RPMI7951 (cell line): ENCODE measurements at places on chromosomes 2 and 18. TPM values are rescaled to one million over a fixed set of nuclear protein-coding genes. Genes with fewer than 3 reads are reported as not detected.

DNA sequence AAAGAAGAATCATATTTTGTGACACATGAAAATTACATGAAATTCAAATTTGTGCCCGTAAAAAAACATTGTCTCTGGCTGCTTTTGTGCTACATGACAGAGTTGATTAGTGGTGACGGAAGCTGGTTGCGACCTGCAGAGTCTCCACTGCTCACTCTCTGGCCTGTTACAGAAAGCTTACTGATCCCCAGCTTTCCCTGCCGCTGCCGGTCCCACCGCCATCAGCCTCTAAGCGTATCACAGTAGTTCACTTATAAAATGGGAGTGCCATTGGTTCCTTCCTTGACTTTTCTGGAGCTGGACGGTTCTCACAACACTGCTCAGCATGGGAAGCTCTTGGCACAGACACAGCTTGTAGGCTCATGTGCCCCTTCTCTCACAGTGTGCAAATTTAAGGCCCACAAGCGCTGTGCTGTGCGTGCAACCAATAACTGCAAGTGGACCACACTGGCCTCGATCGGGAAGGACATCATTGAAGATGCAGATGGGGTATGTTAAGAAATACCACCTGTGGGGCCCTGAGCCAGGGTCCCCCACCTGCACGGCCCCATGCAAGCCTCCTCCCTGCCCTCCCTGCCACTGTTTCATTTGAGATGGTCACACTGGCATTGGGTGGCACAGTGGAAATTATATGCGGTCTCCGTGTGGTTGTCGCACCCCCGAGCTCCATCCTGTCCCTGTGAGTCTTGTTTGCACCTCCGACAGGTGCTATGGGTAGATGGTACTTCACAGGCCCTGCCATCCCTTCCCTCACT is 81.3 kb downstream of the DGKD start:
- no peak for DNase-seq

The SERPINB3 gene
- total RNA-seq: 0.20 TPM in 1 of 2 replicates, not detected in the other

GRCh38 chr2:150484461-150485021 is 2.9 kb downstream of the RND3 start:
- DNase-seq: peak; percentile 33

The NGEF gene
- 35.4 and 38.4 TPM in 2 replicates for total RNA-seq

The COL3A1 gene
- total RNA-seq: 33.6 and 39.9 TPM in 2 replicates

DNA sequence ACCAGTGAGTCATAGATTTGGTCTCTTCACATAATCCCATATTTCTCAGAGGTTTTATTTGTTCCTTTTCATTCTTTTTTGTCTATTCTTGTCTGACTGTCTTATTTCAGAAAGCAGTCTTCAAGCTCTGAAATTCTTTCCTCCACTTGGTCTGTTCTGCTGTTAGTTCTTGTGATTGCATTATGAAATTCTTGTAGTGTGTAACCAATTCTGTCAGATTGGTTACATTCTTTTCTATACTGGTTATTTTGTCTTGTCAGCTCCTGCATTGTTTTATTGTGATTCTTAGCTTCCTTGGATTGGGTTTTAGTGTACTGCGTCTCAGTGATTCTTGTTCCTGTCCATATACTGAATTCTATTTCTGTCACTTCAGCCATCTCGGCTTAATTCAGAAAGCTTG is 18.6 kb downstream of the EHBP1 start:
- no peak for DNase-seq

DNA sequence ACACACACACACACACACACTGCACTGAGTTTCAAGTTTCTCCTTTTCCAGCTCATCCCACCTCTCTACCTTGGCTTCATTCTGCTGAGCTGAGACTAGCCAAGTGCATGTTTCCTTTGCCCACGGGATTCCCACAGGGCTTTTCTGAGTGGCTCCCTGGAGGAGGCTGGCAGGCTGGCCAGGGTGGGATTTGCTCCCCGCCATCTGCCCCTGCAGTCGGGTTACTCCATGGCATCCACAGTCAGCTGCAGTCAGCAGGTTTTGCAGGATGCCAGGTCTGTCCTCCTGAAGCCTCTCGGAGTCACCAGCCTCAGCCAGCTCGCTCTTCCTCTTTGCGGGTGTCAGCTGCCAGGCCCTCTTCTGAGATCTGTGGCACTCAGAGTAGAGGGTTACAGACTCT is 783.7 kb upstream of the SOX11 start:
- DNase-seq: no peak

The TMEM200C gene
- not detected in 2 replicates for total RNA-seq

The GPAT2 gene
- total RNA-seq: not detected in 2 replicates

DNA sequence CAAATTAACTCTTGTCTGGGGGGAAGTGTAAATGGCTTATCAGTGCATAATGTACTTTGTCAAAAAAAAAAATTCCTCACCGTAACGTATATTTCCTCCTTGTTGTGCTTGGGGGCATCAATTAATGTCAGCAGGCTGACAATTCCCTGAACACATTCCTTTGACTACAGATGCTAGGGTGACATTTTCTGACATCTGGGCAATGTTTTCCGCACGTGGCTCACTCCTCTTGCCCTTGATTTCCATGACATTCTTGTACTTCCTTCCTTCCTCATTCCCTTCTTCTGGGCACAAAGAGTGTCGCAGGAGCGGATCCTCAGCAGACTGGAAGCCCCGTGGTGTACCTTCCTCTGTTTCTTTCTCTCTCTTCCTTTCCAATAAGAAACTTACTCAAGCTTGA is 173.7 kb downstream of the SP3 start:
- no peak for DNase-seq

The ANKRD62 gene
- total RNA-seq: not detected in 2 replicates

The REG3A gene
- total RNA-seq: not detected in 2 replicates
